ENCODE measurements at places on chromosomes 16 and 17.

- no peak for DNase-seq
Measured at GRCh38 chr16:48955837-48956236, 325.8 kb downstream of the CBLN1 start.

DNA sequence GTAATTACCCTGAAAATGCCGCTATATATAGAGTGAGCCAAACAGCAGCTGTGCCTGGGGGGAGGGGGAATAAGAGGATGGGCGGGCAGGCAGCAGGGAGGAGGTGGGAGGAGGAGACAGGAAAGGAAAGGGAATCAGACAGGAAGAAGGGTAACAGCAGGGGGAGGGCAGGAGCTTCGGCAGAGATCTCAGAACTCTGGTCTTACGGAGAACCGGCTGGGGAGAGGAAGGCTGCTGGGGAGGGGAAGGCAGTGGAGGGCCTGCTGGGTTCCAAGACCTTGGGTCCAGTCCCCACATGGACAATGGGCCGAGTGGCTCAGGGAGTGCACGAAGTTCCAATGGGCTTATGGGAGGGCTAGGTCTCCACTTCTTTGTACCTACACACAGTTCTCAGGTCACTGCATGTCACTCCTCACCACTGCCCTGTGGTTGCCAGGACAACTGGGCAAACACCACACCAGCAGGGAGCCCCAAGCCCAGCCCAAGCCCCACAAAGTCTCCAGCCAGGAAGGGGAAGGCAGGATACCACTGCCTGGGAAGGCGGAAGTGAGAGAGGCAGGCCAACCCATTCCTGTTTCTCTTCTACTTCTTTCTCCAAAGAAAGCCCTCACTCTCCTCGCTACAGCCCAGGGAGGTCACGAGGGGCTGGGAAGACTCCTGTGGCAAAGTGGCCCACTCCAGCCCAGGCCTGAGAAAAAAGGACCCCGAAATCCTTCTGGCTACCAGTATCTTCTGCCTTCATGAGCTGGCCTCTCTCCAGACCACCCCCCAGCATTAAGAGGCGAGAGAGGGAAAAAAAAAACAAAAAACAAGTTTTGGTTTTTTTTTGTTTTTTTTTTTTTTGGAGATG is 25.3 kb downstream of the G6PC3 start:
- DNase-seq = peak; percentile 66

DNA sequence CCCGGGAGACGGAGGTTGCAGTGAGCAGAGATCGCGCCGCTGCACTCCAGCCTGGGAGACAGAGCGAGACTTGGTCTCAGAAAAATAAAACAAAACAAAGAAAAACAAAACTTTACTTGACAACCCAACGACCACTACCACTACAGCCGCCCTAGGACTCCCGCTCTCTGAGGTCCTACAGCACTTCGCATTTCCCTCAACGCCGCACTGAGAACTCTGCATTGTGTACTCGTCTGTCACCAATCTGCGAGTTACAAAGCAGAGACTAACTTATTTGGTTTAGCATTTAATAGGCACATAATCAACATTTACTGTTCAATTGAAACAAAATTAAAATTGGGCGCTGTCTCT is 479 bp upstream of the ZNF207 start:
- DNase-seq = peak; percentile 72

- DNase-seq = no peak
Measured at GRCh38 chr17:45171338-45172231, 9.9 kb downstream of the HEXIM2 start.

- DNase-seq = no peak
Measured at GRCh38 chr17:69134112-69134511, 7.6 kb downstream of the ABCA6 start.

- peak; percentile 72 for DNase-seq
Measured at GRCh38 chr17:42459801-42460281, 1.2 kb downstream of the ATP6V0A1 start.

GRCh38 chr16:14020141-14020540 is 51.0 kb upstream of the MRTFB start:
- DNase-seq = no peak

GRCh38 chr17:35780950-35781349 is 14.5 kb downstream of the MMP28 start:
- no peak for DNase-seq

DNA sequence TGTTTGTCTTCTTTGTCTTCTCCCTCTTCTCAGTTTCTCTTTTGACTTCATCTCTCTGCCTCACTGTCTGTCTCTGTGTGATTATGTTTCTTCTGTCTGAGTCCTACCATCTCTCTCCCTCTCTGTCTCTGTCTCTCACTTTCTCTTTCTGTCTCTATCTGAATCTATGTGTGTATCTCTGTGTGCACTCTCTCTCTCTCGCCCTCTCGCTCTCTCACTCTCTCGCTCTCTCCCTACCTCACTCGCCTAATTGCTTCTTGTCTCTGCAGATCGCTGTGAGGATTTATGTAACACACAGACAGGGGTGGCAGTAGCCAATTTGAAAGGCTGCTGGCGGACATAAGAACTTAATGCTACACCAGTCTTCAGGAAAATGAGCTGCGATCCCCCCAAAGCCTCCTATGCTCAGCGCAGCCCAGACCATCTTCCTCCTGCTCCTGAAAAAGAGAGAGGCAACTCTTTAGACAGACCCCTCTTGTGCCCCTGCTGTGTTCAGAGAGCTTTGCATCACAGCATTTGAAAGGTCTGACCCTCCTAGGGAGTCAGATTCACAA is 140.9 kb downstream of the CCT6B start:
- DNase-seq = no peak

- no peak for DNase-seq
Measured at GRCh38 chr16:842711-843560, 42.4 kb upstream of the GNG13 start.

GRCh38 chr16:81548876-81549546 is 104.4 kb downstream of the CMIP start:
- no peak for DNase-seq
